ENCODE measurements at places on chromosomes 11 and 22.

DNA sequence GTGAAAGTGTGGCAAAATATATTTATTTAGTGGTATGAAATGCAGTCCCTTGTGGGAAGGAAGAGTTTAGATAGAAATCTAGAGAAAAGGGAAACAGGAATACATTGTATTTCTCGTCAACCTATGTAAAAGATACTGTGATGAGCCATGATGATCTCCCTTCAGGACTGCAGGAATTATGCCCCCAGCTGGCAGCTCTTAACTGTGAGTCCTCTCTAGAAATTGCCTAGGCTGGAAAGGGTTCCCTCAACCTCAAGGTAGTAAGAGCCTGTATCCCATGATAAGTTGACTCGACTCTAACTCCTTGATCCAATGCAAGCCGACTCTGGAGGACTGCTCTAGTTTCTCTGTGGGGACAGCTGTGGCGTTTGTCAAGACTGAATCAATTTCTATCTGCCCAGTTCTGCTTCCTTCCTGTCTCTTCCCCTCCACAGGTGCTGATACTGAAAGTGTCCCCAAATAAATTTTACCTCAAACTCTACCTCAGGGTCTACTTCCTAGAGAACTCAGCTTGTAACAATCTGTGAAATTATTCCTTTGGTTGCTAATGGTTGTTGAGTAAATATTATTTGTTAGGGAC, 897.3 kb downstream of the METTL15 start:
- no peak for DNase-seq

DNA sequence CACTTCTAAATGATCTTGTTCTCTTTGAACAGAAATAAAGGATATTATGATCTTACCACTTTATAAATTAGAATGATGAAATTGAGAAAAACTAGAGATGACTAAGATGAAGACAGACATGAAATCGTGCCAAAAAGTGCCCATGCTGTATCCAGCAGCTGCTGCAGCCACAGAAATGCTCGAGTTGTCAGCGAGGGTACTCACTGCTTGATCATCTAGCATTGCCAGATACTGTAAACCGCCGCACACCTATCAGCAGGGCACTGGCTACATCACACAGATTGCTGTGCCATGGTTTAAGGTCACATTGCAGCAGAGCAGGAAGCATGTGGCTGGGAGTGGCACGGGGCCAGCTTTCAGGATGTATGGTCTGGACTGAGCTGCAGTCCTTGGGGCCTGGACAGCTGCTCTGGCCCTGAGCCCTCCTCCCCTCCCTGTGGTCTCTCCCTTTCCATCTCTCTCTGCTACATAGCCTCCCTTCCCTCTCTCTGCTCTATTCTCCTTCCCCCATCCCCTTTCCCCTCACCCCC, 51.0 kb upstream of the SEPTIN5 start:
- DNase-seq, result no peak

- DNase-seq, result no peak
Observed at GRCh38 chr11:37896016-37896415, 1298.0 kb upstream of the RAG2 start.

DNA sequence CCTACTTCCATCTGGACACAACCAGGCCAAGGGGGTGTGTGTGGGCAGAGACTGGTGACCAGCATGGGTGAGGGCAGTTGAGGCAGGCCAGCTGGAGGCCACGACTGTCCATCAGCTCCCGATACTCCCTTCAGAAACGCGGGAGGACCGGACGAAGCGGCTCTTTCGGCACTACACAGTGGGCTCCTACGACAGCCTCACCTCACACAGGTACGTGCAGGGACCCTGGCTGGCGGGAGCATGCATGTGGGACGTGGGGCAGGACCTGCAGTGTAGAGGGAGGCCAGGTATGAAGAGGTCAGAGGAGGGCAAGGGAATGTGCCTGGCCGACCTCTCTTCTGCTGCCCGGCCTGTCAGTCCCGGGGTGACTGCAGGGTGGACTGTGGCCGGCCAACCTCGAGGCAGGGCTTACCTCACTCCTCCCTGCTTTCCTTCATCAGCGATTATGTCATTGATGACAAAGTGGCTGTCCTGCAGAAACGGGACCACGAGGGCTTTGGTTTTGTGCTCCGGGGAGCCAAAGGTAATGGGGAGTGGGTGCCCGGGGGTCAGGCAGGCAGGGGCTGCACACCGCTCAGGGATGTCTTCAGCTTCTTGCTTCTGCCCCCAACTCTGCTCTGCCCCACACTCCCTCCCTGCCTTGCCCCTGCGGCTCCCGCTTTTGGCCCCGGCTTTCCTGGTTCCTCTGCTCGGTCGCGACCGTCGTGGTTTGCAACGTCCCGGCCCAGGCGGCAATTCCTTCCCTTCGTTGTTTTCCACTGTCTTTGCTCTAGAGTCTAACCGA, 31.3 kb downstream of the SHANK3 start:
- no peak for DNase-seq

DNA sequence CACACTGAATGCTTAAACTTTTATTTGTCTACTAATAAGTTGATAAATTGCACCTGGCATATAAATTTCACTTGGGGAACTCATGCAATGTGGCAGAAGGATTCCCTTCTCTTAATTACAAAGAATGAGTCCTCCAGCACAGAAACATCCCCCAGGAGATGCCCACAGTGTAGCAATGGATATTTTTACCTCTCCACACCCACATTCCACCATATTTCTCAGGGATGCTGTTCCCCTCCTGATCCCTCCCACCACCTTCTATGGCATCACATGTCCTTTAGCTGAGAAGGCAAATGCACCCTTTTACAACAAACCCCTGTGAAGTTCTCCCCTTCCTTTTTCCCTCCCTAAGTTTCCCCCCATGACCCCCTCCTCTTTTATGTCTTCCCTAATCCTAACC, 56.1 kb upstream of the UBASH3B start:
- DNase-seq, result no peak

DNA sequence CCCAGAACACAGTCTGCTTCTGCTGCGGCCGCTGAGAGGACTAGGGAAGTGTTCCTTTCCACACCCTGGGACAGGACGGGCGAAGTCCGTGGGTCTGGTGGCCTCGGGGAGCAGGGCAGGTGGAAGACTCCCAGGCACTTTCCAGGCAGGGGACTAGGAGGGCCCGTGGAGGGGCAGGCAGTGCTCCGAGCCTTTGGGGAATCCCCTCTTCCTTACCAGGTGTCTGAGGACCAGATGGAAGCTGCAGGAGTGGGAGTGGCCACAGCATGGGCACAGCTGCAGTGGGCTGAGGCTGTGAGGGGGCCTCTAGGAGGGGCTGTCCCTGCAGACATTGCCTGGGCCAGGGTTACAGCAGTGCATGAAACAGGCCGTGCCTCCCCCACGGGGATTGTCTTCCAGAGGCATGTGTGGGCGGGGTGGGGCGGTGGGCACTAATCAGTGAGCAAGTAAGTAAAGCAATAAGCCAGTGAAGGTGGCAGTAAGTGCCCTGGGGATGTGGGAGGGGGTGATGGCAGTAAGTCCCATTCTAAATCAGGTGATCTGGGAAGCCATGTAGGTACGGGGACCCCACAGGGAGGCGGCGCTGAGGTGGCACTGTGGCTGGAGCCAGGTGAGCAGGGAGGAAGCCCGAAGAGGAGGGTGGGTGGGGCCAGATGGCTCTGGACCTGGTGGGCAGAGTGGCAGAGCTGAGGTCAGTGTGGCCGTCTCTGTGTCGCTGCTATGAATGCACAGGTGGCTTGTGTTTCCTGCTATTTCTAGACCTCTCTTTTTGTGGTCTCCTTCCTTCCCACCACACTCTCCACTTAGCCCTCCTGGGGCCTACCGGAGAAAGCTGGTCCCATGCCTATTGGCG, 66.4 kb downstream of the CTTN start:
- no peak for DNase-seq

DNA sequence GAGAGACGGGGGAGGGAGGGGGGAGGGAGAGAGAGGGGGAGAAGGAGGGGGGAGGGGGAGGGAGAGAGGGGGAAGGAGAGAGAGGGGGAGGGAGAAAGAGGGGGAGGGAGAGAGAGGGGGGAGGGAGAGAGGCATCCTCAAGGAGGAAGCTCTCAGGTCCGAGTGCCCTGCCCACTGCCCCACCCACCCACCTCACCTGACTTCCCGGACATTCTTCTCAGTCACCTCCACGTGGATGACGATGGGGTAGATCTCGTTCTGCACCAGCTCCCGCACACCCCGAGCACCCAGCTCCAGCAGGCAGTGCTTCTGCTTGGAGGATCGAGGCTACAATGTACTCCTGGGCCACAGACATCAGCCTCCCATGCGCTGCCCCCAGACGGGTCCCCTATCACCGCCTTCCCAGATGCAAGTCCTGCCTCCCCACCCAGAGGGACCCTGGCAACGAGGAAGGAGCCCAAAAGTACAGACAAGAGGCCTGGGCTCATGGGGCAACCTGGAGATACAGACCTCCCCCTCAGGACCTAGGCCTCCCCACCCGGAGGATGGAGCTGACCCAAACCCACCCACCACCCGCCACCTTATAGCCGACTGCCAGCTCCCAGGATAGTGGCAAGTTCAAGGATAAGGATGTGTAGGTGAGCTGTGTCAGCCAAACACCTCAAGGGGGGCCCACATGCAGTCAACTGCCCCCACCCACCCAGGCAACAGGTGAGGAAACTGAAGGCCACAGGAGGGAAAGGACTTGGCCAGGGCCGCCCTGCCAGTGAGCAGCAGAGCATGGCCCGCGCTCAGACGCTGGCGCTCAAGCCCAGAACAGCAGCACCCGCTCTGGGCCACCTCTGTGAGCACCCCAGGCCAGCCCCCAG, 5.6 kb upstream of the MFNG start:
- DNase-seq, result no peak

GRCh38 chr11:95915051-95915450, 8.9 kb downstream of the MTMR2 start:
- no peak for DNase-seq

GRCh38 chr11:57644748-57645688, 4.7 kb downstream of the YPEL4 start:
- DNase-seq, result peak; percentile 68

- DNase-seq, result no peak
Observed at GRCh38 chr11:942823-943222, 17.2 kb downstream of the AP2A2 start.

DNA sequence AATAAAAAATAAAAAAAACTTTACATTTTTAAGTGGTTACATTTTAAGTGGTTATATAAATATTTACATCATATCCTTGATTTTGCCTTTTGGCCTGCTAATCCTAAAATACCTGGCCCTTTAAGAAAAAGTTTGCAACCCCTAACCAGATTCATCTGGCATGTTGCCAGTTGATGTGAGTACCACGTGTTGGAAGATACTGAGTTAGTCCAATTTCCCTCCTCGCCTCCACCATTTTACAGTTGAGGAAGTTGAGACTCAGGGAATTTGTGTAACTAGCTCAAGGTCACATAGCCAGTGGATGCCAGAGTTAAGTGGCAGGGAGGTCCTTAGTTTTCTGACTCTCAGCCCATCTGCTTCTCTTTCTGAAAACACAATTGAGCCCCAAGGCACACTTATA, 5.1 kb downstream of the ELF5 start:
- no peak for DNase-seq

- DNase-seq, result no peak
Observed at GRCh38 chr22:20186183-20186870, 35.5 kb upstream of the CCDC188 start.

DNA sequence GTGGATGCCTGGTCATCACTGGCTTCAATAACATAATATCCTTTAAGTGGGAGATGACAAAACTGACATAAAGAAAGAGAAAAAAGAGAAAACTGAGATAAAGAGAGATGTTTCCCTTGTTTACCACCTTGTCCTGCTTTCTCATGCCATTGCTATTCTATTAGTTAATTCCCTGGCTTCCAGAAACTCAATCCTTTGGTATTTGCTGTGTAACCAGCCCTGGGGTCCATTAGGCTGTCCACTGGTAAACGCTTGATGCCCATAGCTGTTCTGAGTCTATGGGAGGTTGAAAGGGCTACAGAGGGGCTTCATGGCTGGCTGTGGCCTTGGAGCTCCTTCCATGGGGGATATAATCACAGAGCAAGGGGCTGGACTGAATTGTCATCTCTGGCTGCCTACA, 243.4 kb upstream of the PLET1 start:
- no peak for DNase-seq

- DNase-seq, result no peak
Observed at GRCh38 chr22:39518144-39518786, 2.1 kb upstream of the ATF4 start.

GRCh38 chr22:35840302-35840739, 122.6 kb downstream of the APOL5 start:
- DNase-seq, result peak; percentile 89

DNA sequence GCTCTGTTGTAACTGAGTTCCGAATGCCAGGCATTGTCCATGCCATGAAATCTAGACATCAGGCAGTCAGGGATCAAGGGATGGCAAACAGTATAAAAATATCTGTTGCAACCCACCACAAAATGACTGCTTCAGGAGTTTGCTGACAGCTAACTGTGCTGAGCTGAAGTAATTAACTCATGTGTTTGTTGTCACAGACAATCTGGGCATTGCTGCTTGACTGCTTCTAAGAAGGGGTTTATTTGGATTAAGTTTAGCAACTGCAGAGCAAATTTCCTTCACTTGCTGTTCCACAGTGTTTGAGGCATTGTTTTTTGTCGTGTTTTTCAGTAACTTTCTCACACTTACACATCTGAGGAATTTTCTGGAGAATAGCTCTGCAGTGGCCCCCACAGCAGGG, 30.4 kb downstream of the BSX start:
- DNase-seq, result no peak

DNA sequence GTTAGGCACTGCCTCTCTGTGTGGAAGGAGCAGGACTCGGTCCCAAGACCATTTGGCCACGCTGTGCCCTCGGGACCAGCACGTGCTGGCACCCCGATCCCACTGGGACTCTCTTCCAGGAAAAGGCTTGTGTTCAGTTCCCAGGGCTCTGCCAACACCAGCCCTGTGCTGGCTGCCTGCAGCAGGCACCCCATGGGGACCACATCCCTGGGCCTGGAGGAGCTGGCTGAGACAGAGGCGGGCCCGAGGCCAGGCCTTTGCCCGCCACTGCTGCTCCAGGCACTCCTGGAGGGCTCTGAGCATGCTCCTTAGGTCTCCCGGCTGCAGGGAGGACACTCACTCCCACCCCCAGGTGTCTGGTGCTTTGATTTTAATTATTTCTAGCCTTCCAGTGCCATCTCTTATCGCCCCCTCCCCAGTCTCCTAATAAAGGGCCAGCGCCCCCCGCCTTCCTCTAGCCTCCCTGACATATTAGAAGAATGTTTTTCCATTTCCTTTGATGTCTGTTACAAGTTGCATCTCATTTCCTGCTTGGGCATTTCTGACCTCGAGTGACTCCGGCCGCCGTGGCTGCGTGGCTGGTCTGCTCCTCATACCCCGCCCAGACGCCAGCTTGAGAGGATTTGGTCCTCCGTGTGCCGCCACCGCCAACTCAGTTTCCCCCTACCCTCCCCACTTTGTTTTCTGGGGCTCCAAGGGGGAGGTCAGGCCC, 14.4 kb downstream of the CDKN1C start:
- DNase-seq, result no peak

- no peak for DNase-seq
Observed at GRCh38 chr11:33897761-33898375, 6.0 kb upstream of the LMO2 start.
